WTC11 (cell line): ENCODE measurements at places on chromosomes 6 and 20. TPM values are rescaled to one million over a fixed set of nuclear protein-coding genes. Genes with fewer than 3 reads are reported as not detected.

The TOP1 gene
- 77.7 to 81.8 TPM (median 80.0 TPM) in 3 replicates for total RNA-seq

The TPBG gene
- total RNA-seq = 29.6 to 35.3 TPM (median 30.4 TPM) in 3 replicates

The TAP2 gene
- 14.7 to 23.0 TPM (median 16.5 TPM) in 3 replicates for total RNA-seq

The IL20RA gene
- 0.78 to 1.3 TPM (median 1.2 TPM) in 3 replicates for total RNA-seq

The STAU1 gene
- 83.6 to 92.6 TPM (median 87.3 TPM) in 3 replicates for total RNA-seq

The PRDM1 gene
- total RNA-seq = 0.78 to 1.8 TPM (median 1.2 TPM) in 3 replicates

The RBPJL gene
- total RNA-seq = 0.78 to 0.85 TPM (median 0.80 TPM) in 3 replicates

The SIGLEC1 gene
- total RNA-seq = 0.04 to 0.11 TPM in 2 of 3 replicates, not detected in the other

The KCNK15 gene
- 0.24 to 0.37 TPM (median 0.32 TPM) in 3 replicates for total RNA-seq

The FOXC1 gene
- total RNA-seq = 6.1 to 10.7 TPM (median 7.2 TPM) in 3 replicates

The ARFGEF3 gene
- total RNA-seq = 20.0 to 20.5 TPM (median 20.1 TPM) in 3 replicates

The GPR63 gene
- 7.4 to 7.8 TPM (median 7.8 TPM) in 3 replicates for total RNA-seq

The KCNQ2 gene
- total RNA-seq = 99.8 to 112 TPM (median 108 TPM) in 3 replicates
